Cardiac muscle cell (in vitro differentiated cells and primary cell): ENCODE measurements at places on chromosomes 4 and X.

- H3K27ac ChIP-seq = no peak overlapping the region
- H3K4me1 ChIP-seq = no peaks in the 10 kb centered on the region
- H3K4me3 ChIP-seq = no peak overlapping the region
- peaks cover 38% of the 10 kb centered on the region for H3K36me3 ChIP-seq
- no peak for DNase-seq
These were observed 27.2 kb downstream of the FAM199X start for GRCh38 chrX:104193485-104193884.

GRCh38 chr4:36213977-36214376 lies 30.3 kb downstream of the ARAP2 start:
- H3K4me3 ChIP-seq = no peak overlapping the region
- H3K4me1 ChIP-seq = no peaks in the 10 kb centered on the region
- H3K27ac ChIP-seq = no peak overlapping the region
- no peaks in the 10 kb centered on the region for H3K36me3 ChIP-seq
- no peaks in the 10 kb centered on the region for H3K27me3 ChIP-seq

- H3K27me3 ChIP-seq = no peaks in the 10 kb centered on the region
- no peak overlapping the region for H3K4me3 ChIP-seq
- no peaks in the 10 kb centered on the region for H3K4me1 ChIP-seq
These were observed 530.8 kb downstream of the GRXCR1 start for GRCh38 chr4:43423276-43423675.

DNA sequence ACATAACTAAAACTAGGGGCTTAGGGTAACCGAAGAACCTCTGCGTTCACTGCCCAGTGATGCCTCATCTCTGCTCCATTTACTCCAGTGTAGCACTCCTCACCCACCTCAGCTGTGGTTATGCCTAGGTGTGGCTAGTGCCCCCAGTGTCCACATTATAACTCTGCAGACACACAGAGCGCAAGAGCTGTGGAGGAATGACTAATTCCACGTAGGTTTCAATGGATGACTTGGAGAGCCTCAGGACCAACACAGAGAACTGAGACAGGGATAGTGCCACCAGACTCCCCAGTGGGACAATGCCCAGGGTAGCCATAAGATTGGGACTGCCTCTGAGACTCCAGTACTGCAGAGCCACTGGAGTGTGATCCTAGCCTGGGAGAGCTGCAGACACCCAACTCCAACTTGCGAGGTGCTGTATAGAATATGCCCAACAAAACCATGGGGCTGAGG lies 542.4 kb upstream of the DIPK2B start:
- no peaks in the 10 kb centered on the region for H3K27me3 ChIP-seq
- H3K36me3 ChIP-seq = no peaks in the 10 kb centered on the region
- H3K4me3 ChIP-seq = no peak overlapping the region
- DNase-seq = no peak
- no peak overlapping the region for H3K27ac ChIP-seq

- H3K27ac ChIP-seq = no peak overlapping the region
These were observed 33.1 kb downstream of the PDK3 start for GRCh38 chrX:24498181-24498580.

- H3K27ac ChIP-seq = no peak within 1 kb of the TSS
- H3K36me3 ChIP-seq = no peaks in the 10 kb centered on the region
- H3K27me3 ChIP-seq = no peaks in the 10 kb centered on the region
- H3K4me3 ChIP-seq = no peak within 1 kb of the TSS
- DNase-seq = no peak
- peaks cover 5% of the 10 kb centered on the region for H3K4me1 ChIP-seq
These were observed at the start of gene HSD17B13 for GRCh38 chr4:87322754-87323153. Gene HSD17B13, minus strand, starts transcription at chr4:87322882. Its CDS starts 41 bp downstream, at chr4:87322841.

DNA sequence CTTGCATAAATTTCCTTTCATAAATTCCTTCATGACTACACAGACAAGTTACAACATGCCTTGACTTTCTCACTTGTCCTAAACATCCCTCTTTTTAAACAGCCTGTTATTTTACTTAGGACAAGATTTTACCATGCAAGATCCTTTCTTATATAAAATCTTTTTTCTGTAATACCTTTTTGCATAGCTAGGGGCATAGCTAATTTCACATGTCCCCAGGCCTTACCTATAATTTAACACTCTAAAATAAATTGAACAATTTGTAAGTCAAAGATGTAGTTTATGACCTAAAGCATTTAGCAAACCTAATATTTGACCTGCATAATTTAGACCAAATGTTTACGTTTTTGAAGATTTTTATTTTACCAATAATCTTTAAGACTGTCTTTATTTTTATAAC lies 396.3 kb upstream of the FSTL5 start:
- H3K4me3 ChIP-seq = no peak overlapping the region
- H3K27me3 ChIP-seq = no peaks in the 10 kb centered on the region
- H3K27ac ChIP-seq = no peak overlapping the region

DNA sequence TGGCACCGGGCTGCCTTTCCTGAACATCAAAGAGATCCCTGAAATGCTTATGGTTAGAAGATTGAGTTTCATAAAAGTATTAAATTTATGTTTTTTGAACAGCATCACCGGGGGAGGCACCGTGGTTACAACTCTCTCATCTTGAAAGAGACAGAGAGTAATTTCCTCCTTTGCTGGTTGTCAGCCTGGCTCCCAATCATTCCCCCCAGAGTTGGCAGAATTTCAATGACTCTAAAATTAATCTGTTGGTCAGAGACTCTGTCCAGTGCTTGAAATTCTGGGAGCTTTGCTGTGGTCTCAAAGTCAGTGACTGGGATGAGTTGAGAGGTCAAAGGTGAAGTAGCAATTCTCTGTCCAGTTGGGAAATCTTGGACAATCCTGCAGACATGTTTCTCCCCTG lies 135.9 kb downstream of the RAB28 start:
- no peak overlapping the region for H3K27ac ChIP-seq
- no peaks in the 10 kb centered on the region for H3K27me3 ChIP-seq
- no peaks in the 10 kb centered on the region for H3K4me1 ChIP-seq
- no peak overlapping the region for H3K4me3 ChIP-seq
- DNase-seq = peak; percentile 18

GRCh38 chrX:111868726-111869638 lies 7.0 kb upstream of the TRPC5OS start:
- no peaks in the 10 kb centered on the region for H3K36me3 ChIP-seq
- H3K4me3 ChIP-seq = no peak overlapping the region
- peak; percentile 4 for DNase-seq
- no peaks in the 10 kb centered on the region for H3K4me1 ChIP-seq
- H3K27me3 ChIP-seq = no peaks in the 10 kb centered on the region

GRCh38 chr4:121408-122084 lies 2.8 kb upstream of the ZNF718 start:
- H3K36me3 ChIP-seq = no peaks in the 10 kb centered on the region
- no peaks in the 10 kb centered on the region for H3K27me3 ChIP-seq
- no peak for DNase-seq
- H3K4me1 ChIP-seq = no peaks in the 10 kb centered on the region
- H3K4me3 ChIP-seq = no peak overlapping the region

DNA sequence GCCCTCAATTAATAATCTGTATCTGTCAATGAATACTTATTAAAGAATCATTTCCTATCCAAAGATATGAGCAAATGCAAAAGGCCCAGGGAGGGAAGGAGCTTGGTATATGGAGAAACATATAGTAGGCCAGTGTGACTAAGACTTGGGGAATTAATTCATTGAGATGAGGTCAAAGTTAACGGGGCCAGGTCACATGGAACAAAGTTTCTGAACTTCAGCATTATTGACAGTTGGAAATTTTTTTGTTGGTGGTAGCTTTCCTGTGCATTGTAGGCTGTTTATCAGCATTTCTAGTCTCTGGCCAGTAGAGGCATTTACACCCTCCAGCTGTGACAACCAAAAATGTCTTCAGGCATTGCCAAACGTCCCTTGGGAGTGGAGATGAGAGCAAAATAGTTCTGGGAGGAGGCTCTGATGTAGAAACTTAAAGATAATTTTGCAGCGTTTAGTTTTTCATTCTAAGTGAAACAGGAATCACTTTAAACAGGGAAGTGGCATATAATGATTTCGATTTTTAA lies 202.0 kb downstream of the SLC4A4 start:
- DNase-seq = no peak
- no peak overlapping the region for H3K4me3 ChIP-seq
- H3K4me1 ChIP-seq = no peaks in the 10 kb centered on the region
- no peaks in the 10 kb centered on the region for H3K27me3 ChIP-seq
- H3K36me3 ChIP-seq = no peaks in the 10 kb centered on the region

- H3K27ac ChIP-seq = no peak overlapping the region
- H3K4me3 ChIP-seq = no peak overlapping the region
- no peaks in the 10 kb centered on the region for H3K4me1 ChIP-seq
- H3K36me3 ChIP-seq = no peaks in the 10 kb centered on the region
- no peaks in the 10 kb centered on the region for H3K27me3 ChIP-seq
These were observed 22.4 kb downstream of the GK2 start for GRCh38 chr4:79385641-79386040.
